ENCODE measurements at places on chromosomes 11 and 22.

GRCh38 chr11:65968600-65969482, 7.3 kb downstream of the SART1 start:
- DNase-seq, result no peak

GRCh38 chr11:13875643-13876042, 86.9 kb upstream of the SPON1 start:
- no peak for DNase-seq

GRCh38 chr22:32591620-32592019, 117.0 kb downstream of the FBXO7 start:
- DNase-seq, result no peak

DNA sequence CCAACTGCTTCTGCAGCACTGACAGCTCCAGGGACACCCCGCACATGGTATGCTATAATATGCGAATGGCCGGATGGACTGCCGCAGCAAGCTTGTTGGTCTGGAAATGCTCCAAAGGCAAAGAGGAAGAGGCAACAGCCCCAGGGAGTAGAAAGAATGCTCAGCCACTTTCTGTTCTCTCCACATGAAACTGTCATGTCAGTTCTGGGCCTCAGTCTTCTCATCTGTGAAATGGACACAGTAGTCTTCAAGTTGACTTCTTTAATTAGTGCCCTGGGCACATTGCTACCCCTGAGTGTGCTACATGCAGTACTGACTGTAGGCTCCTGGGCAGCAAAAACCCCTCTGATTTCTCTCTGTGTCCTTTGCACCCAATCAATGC, 19.9 kb downstream of the IL10RA start:
- DNase-seq, result no peak

DNA sequence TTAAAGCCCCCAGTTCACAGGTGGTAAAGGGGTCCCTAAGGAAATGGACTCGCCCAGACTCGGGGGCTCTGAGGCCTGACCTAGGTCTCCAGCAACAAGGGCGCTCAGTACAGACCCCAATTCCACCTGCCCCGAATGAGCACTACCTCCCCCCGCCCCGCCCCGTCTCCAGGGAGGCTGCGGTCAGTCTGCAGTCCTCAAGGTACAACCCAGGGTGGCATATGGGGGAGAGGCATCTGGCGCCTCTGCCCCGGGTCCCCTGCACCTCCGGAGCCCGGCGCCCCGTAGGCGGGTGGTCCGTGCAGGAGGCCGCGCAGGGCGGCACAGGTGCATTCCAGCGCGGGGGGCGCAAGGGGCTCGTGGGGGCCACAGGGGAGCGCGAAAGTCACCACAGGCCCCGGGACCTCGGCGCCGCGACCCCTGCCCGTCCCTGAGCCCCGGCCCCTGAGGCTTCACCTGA, 361 bp downstream of the CTSD start:
- DNase-seq, result no peak

- no peak for DNase-seq
Observed at GRCh38 chr11:12234221-12234620, 123.8 kb downstream of the MICAL2 start.

DNA sequence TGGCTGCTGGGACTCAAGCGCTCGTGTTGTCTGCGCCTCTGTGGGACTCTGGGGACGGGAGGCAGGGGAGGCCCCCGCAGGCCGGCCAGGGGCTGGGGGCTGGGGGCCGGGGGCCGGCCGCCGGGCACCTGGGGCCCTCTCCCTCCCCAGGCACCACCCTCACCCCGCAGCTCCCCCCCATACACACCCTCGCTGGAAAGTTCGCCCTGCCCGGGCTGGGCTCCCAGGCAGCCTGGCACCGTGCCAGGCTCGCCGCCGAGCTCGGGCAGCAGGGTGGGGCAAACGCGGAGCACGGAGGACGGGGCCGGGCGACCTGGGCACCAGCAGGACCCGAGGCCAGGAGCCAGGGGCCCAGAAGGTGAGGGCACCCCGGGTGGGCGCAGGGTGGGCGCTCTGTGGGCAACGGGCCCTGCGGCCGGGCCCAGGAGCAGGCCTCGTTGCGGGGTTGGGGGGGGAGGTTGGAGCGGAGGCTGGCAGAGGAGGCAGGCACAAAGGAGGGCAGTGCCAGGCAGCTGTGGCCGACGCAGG, 76.7 kb upstream of the WNT7B start:
- DNase-seq, result no peak

DNA sequence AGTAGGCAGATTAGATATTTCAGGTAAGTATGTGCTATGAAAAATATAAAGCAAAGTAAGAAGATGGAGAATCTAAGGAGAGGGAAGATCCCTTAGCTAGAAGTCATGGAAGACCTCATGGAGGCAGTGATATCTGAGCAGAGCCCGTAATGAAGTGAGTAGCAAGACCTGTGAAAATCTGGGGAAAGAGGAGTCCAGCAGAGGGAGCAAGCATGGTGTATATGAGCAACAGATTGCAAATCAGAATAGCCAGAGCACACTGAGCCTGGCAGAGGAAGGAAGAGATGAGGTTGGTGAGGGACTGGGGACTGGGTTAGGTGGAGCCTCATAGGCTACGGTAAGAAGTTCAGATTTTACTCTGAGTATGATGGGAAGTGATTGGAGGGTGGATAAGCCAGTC, 9.4 kb downstream of the LHFPL7 start:
- no peak for DNase-seq

DNA sequence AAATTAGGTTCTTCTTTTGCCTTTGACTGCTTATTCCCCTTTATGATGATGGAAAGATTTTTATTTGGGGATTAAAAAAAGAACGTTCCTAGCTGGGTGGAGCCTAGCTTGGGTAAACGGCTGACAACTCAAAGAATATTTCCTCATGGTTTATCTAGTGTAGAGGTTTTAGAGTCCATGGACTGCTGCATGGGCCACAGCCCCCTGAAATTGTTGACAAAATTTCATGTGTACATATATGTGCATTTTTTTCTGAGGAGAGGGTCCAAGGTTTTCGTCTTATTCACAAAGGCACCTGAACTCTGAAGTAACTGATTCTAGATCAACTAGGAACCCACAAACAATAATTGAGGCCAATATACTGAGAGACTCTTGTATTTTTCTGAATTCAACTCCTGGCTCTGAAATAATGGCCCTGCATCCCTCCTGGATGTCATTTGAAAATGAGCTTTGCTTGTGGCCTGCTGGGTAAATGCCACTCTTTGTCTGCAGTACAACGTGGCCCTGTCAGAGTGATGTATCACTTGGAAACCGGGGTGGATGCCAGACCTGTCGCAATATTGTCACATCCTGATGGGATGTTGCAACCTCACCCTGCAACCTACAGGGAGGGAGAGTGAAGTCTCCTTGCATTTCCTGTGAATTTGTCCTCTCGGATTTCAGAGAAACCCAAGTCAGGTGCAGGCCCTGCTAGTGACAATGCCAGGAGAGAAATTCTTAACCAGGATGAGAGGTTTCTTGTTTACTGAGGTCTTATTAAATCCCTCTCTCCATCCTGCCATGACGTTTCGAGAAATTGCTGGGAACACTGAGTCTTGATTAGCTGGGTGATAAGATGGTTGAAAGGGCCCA, 33.8 kb downstream of the EHF start:
- DNase-seq, result no peak

DNA sequence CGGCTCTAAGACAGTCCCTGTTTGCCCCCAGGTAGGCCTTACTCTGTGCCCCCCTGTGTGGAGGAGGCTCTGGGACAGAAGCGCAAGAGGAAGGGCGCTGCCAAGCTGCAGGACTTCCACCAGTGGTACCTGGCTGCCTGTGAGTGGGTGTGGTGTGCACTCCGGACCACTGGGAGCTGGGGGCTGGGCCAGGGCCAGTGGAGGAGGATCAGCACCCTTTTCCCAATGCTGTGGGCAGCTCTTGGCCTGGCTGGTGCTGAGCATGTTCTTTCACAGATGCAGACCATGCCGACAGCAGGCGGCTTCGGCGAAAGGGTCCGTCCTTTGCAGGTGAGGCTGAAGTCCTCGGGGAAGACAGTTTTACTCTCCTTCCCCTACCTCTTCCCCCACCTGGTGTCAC, 3.7 kb downstream of the SCO2 start:
- DNase-seq, result no peak

DNA sequence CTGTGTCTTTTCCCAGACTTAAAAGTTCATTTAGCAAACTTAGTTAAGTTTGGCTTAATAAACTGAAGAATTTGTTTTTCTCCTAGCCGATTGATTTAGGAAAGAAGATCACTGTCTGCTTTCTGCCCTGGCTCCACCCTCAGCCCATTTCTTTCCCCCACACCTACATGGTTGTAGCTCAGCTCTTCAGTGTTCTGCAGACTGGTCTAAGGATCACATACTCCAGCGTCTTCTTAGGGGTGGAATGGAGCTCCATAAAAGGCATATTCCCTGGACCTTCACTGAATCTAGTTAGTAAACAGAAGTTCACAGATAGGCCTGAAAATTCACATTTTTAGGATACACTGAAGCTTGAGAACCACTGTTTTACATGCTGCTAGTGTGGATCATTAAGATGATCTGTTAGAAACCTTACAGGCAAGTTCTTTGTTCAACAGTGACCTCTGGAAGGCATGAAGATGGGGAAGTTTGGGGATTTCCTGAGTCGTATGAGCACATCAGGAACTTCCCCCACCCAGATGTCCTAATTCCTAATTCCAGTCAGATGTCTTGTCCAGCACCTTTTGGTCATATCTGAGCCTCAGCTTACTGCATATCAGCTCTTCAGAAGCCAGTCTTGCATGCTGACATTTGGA, 16.8 kb downstream of the PIWIL4 start:
- no peak for DNase-seq

DNA sequence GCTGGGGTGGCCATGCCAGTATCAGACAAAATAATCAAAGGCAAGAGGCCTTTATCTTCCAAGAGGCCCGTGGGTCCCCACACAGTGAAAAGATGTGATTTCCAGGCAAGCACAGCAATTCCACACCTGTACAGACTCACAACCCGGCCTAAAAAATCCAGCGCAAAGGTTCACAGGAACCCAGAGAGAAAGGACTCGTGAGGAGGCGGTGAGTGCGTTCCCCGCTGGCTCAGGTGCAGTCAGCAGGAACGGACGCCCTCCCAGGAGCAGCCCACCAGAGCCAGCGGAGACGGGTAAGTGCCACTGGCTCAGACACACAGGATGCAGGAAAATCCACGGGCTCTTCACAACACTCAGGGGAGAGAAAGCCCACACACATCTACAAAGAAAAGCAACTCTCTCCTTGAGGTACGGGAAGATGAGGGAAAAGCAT, 4.4 kb downstream of the TOLLIP start:
- no peak for DNase-seq

- DNase-seq, result no peak
Observed at GRCh38 chr11:43327987-43328386, 16.2 kb downstream of the API5 start.

GRCh38 chr22:45268958-45269844, 15.5 kb upstream of the UPK3A start:
- no peak for DNase-seq

- DNase-seq, result no peak
Observed at GRCh38 chr11:121418625-121419114, 33.4 kb upstream of the SORL1 start.

DNA sequence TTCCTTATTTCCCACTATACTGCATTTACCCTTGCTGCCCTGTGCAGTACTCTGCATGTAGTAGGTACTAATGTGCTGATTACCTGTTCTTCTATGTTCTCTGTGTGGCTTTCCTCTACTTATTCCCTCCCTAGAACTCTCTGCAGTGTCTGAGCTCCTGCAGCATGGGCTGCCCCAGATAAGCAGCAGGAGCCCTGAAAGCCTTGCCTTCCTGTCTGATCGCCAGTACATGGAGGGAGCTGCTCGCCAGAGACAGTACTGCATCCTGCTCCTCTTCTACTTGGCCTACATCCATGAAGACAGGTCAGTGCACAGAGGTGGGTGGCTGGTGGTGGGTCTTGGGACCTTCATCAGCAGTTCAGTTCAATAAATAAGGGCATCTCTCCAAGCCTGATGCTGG, 42.2 kb upstream of the CCDC134 start:
- no peak for DNase-seq

All from cortex of kidney (tissue), 1 donor.